ENCODE measurements at places on chromosomes 5 and 9.

DNA sequence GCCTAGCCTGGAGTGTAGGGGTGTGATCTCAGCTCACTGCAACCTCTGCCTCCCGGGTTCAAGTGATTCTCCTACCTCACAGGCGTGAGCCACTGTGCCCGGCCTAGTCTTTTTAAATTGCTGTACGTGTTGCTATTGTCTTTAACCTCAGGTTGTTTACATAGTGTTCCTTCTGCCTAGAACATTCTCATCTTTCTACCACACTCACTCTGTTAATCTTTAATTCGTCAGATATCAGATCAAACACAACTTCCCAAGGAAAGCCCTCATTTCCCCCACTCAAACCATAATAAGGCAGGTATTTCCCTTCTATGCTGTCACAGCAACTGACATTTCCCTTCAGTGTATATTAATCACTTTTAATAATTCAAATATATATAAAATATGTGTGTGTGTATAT is 1310.0 kb upstream of the C9orf72 start:
- no peak for DNase-seq

- no peak for DNase-seq
Measured at GRCh38 chr5:139335811-139336210, 5.8 kb upstream of the PAIP2 start.

- peak; percentile 50 for DNase-seq
Measured at GRCh38 chr5:52469420-52469819, 318.3 kb upstream of the ITGA1 start.

DNA sequence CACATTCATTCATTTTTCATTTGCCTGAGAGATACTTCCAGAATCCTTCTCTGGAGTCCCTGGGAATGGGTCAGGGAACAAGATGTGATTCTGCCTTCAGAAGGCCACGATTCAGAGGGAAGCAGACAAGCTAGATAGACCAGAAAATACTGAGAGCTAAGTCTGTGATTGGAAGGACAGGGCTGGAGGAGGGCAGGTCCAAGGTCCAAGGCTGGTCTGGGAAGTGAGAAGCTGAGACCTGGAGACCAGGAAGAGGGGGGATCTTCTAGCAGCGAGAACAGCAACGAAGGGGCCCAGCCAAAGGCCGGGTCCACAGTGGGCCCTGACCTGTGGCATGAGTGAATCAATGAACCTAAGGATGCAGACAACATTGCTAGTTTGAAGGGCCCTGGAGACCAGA is 4.1 kb upstream of the IER5L start:
- DNase-seq = no peak

DNA sequence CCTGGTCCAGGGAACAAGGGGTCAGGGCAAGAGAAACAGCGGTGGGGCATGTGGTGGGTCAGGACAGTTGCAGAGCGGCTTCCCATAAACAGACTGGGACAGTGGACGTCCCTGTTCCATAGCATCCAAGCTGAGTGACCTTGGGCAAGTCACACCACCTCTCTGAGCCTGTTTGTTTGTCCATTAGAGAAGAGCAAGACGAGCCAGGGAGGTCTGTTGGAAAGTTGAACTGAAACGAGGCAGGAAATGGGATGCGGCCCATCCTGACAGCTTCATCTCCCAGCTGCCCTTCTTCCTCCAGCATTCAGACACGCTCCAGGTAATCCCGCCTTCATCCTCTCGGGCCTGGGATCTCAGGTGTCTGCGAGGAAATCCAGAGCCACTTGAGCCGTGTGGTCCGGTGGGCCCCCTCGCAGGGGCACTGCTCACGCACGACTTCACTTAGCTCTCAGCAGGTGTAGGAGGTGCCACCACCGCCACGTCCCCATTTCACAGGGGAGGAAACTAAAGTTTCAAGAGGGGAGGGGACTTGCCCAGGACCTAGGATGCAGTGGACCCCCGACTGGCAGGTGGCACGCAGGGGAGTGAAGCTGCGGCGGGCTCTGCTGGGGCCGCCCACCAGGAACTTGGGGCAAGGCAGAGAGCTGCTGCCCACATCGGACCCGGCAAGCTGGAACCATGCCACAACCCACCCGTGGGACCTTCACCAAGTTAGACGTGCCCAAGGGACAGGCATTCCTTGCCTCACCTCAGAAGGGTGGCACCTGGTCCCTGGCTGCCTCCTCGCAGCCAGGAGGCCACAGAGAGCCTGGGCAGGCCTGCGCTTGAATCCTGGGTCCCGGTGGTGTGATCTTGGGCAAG is 13.0 kb downstream of the PTGES2 start:
- no peak for DNase-seq

DNA sequence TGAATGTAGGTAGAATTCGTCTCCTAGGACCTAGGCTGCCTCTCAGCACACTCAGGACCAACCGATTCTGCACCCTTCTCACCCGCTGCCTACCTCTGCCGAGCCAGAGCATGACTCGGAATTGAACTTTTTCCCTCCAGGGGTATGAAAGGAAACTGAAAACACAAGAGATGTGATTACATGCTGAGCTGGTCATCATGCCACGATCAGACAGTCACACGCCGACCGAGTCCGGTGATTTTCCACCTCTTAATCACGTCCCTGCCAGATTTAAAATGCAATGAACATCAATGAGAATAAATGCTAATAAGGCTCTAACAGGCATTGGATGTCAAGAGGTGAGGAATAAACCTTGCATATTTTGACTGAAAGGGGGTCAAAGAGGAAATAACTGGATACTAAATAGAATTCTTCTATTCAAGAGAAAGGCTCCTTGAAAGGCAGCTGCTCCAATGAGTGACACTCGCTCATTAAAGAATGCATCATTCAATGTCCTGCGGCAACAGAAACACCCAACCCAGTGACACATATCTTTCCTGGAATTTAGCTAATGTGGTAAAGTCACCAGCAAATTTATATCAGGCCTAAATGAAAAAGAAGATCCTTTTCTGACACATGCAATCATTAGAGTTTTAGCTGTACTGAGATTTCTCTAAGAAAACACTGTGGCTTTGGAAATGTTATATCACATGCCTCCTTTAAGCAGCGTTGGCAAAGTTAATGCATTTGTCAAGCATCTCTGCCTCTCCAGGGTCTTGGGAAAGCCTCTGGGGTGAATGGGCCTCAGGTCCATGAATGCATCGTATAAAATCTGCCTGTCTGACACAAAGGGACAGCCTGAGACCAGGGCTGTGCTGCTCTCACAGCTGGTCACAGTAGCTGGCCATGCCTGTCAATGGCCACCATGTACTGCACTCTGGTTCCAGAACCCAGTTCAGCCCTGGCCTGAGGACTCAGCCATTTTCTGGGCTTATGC is 128.7 kb downstream of the SPOCK1 start:
- DNase-seq = no peak

DNA sequence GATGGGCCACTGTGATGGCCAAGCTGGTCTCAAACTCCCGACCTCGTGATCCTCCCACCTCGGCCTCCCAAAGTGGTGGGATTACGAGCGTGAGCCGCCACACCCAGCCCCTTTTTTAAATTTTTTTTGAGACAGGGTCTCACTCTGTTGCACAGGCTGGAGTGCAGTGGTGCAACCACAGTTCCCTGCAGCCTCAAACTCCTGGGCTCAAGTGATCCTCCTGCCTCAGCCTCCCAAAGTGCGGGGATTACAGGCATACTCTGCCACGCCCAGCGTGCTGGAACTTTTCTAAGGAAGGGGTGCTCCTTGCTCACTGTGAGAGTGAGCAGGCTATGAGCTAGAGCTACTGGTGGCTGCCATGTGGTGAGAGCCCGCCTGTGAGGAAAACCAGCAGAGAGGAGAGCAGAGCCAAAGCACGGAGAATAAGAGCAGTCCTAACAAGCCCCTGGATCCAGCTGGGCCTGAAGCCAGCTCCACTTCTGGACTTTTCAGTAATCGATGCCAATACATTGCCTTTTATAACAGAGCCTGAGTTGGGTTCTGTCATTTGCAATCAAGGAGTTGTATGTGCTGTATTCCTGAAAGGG is 75.5 kb upstream of the UNC5A start:
- DNase-seq = peak; percentile 7

- no peak for DNase-seq
Measured at GRCh38 chr9:124593200-124593599, 86.0 kb upstream of the NR5A1 start.

DNA sequence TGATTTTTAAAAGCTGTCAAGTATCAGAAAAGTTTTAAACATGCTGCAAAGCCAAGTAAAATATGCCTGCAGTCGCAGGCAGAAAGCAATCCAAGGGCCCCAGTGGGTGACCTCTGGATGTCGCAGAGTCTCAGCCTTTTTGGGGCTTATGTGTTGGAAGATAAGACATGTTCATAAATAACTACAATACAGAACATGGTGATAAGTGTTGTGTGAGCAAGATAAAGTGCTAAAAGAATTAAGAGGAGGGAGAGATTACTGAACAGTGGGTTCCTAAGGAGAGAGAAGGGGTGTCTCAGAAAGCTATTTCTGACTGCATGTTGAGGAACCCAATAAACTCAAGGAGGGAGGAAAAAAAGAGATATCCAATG is 78.9 kb upstream of the ADRB2 start:
- no peak for DNase-seq

Data from activated CD8-positive, alpha-beta memory T cell treated with anti-CD3 and anti-CD28 coated beads, Interleukin-2, amount 10 ng/mL, durations not matched to agents 7 days and 5 days (primary cell).